Glutamatergic neuron (in vitro differentiated cells): ENCODE measurements at places on chromosomes 11 and 22. TPM values are rescaled to one million over a fixed set of nuclear protein-coding genes. Genes with fewer than 3 reads are reported as not detected.

DNA sequence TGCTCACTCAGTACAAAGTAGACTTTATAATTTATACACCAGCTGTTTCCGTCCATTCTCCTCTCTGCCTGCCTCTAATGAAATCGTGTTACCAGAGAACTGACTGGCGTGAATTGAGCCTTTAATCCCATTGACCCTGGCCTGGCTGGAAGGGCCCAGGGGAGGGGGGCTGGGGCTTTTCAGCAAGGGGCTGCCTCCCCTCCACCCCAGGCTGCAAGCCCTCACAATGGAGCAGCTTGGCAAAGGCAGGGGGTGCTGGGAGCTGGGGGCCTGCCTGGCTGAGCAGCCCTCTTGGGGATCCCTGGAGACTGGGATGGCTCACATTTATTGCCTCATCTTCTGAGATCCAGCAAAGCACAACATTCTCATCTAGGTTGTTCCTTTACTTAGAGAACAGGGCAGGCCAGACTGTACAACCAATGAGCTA lies 25.8 kb upstream of the LMO1 start:
- peak overlapping the region; percentile 100 for H3K27ac ChIP-seq
- H3K36me3 ChIP-seq, result no peaks in the 10 kb centered on the region
- DNase-seq, result peak; percentile 60
- H3K4me1 ChIP-seq, result peaks cover 42% of the 10 kb centered on the region
- H3K4me3 ChIP-seq, result peak overlapping the region; percentile 78

Gene SPON1
- total RNA-seq, result 0.81 TPM

GRCh38 chr22:48417225-48418070 lies 1410.2 kb downstream of the BRD1 start:
- H3K27me3 ChIP-seq, result peaks cover 2% of the 10 kb centered on the region
- H3K36me3 ChIP-seq, result peaks cover 5% of the 10 kb centered on the region
- H3K4me1 ChIP-seq, result no peaks in the 10 kb centered on the region

Gene TIGD3
- 3.8 TPM for total RNA-seq

DNA sequence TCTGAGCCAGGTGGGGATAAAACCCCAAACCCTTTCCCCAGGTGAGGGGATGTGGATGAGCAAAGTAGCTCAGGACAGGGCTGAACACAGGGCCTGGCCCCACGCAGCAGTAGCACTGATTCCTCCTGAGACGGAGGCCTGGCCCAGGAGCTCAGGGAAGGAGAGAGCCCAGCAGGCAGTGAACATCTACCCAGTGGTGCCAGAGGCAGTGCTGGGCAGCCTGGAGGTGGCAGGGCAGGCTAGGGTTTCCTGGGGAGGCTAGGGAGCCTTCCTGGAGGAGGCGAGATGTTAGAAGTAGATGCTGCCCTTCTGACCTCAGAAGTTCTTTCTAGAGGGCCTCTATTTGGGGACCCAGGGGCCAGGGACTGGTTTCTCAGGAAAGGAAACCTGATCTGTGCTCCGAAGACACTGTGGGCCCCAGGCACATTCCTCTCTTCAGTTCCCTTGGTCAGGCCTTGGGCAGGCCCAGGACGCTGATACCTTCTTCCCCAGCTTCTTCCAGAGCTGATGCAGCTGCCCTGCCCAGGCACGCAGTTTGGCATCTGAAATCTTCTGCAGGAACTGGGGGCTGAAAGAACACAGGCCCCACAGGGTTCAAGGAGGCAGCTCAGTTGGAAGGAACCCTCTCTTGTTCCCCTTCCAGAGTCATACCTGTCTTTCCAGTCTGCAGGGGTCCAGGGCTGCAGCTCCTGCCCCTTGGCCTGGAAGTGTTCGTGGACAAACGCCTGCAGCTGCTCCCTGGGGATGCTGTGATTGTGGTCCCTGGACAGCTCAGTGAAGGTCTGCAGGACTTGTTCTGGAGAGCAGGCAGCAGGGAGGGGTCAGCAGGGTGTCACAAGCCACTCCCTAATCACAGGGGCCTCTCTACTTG lies 16.8 kb downstream of the TREH start:
- H3K4me3 ChIP-seq, result no peak overlapping the region
- no peak for DNase-seq
- no peaks in the 10 kb centered on the region for H3K36me3 ChIP-seq
- no peak overlapping the region for H3K27ac ChIP-seq
- no peaks in the 10 kb centered on the region for H3K4me1 ChIP-seq

DNA sequence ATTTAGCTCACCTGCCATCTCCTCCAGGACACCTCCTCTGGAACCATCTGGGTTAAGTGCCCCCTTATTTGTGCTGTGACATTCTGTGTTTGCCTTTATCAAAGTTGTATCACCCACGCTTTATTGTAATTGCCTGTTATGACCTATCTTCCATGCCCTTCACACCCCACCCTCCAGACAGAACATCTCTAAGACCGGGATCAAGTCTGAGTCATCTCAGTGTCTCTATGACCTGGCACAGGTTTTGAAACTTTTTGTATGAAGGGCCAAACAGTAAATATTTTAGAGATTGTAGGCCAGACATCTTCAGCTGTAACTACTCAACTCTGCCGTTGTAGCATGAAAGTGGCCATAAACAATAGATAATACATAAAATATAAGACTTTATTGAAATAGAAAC lies 161.8 kb downstream of the SPON1 start:
- H3K36me3 ChIP-seq, result peaks cover 10% of the 10 kb centered on the region
- H3K27ac ChIP-seq, result no peak overlapping the region
- H3K4me1 ChIP-seq, result no peaks in the 10 kb centered on the region
- H3K27me3 ChIP-seq, result no peaks in the 10 kb centered on the region

DNA sequence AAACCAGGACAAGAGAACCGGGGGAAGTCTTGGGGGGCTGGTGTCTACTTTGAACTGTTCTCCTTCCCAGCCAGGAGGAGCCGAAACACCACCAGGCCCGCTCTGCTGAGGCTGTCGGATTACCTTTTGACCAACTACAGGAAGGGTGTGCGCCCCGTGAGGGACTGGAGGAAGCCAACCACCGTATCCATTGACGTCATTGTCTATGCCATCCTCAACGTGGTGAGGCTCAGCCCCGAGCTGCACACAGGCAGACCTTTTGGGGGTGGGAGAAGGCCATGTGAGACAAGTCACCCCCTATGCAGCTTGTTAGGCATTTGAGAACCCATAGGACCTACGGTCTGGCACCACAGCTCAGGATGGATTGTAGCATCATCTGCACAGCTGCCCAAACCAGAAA lies 2.8 kb downstream of the HTR3A start:
- DNase-seq, result no peak
- H3K27ac ChIP-seq, result no peak overlapping the region
- H3K4me3 ChIP-seq, result no peak overlapping the region
- peaks cover 5% of the 10 kb centered on the region for H3K36me3 ChIP-seq
- H3K4me1 ChIP-seq, result peaks cover 16% of the 10 kb centered on the region

GRCh38 chr11:20688761-20689160 lies 19.4 kb downstream of the NELL1 start:
- no peaks in the 10 kb centered on the region for H3K4me1 ChIP-seq
- no peak overlapping the region for H3K4me3 ChIP-seq
- no peak overlapping the region for H3K27ac ChIP-seq
- no peaks in the 10 kb centered on the region for H3K27me3 ChIP-seq
- DNase-seq, result no peak
- no peaks in the 10 kb centered on the region for H3K36me3 ChIP-seq

DNA sequence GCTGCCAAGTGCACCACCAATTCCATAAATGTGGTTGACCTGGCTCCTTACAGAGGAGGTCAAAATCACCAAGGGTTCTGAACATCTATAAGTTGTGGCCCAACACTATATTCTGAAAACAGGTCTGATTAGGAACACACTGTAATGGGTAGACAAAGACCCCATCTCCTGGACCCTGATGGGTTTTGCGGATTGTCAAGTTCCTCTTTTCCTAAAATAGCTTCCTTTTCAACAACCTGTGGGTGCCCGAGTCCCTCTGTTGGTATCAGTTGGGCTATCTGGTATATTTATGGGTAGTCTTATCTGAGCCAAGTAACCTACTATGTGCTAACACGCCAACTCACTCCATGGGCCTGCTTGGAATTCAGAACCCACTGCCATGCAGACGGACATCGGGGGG lies 9.9 kb upstream of the CACNG2 start:
- no peaks in the 10 kb centered on the region for H3K4me1 ChIP-seq
- no peaks in the 10 kb centered on the region for H3K27me3 ChIP-seq
- H3K36me3 ChIP-seq, result no peaks in the 10 kb centered on the region
- no peak overlapping the region for H3K4me3 ChIP-seq

- DNase-seq, result no peak
- no peak overlapping the region for H3K4me3 ChIP-seq
- peaks cover 4% of the 10 kb centered on the region for H3K27me3 ChIP-seq
- H3K4me1 ChIP-seq, result no peaks in the 10 kb centered on the region
Measured at GRCh38 chr22:47304854-47305253, 542.4 kb downstream of the TBC1D22A start.

Gene PLAAT2
- total RNA-seq, result not detected
